Cortex of kidney (tissue), 1 donor: ENCODE measurements at places on chromosomes 16 and 17.

DNA sequence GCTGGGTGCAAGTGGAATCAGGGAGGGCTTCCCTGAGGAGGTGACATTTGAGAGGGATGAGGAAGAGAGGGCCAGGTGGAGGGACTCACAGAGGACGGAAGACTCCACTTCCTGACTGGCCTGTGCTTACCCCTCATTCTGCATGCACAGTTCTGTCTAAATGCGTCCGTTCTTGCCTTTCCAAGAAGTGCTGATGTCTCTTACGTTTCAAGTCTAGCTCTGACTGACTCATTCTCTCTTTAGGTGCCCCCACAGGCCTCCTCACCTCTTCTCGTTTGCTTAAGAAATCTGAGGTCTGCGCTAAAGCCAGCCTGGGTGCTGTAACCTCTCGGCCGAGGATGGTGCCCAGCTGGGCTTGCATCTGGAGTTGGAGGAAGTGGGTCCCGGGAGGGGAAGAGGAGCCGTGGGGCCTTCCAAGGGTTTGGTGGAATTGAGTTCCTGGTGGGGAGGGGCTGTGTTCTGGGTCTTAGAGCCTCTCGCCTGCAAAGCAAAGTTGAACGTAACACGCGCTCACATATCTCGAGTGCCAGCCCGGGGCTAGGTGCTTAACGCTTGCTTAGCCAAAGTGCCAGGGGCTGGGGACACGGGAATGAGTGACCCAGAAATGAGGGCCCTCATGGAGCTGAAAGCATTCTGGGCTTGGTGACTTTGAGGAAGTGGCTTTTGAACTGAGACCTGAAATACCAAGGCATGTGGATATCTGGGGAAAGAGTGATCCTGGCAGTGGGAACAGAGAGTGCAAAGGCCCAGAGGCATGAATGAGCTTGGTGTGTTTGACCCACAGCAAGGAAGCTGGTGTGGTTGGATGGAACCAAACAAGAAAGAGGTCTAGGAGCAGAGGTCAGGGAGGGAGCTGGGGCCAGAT is 4.8 kb downstream of the IL4R start:
- DNase-seq = no peak

- DNase-seq = no peak
Measured at GRCh38 chr17:42017866-42018200, 594 bp upstream of the DNAJC7 start.

DNA sequence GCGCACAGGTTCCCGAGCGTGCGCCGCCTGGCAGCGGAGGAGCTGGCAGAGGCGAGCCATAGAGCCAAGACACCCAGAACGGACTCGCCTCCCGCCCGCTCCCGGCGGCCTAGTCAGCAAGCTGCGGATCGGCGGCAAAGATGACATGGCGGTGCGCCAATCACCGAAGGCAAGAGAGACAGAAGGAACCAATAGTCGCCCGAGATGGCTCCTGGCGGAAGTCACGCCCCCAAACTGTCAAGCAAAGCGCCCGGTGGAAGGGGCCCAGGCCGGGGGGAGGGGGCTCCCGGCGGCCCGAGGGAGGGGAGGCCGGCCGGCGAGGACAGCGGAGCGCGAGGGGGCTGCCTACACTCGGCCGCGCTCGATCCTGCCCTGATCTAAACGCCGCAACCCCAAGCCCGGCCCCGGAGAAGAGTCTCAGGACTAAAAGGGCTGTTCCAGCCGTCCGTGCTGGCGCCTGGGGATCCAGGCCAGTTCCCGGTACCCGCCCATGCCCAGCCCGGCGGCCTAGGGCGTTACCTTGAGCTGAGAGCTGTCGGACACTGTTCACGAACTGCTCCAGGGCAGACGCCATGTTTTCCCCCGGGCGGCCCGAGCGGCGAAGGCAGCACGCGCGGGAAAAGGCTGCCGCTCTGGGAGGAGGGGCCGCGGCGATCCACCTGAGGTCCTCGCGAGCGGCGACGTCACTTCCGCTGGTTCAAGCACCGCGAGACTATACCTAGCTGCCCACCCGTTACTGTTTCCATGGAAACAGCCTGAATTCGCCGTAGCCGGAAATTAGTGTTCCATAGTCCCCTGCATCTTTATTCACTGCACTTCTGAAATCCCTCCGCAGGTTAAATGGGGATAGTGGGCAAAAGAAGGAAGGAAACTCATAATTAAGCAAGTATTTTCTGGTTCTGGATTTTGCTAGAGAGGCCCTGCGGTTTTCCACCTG is at the start of gene COPS3:
COPS3 (minus strand) TSS at position 634 of the 937 bp plus-strand sequence; CDS start at position 574, 60 bp downstream.
- peak; percentile 83 for DNase-seq

DNA sequence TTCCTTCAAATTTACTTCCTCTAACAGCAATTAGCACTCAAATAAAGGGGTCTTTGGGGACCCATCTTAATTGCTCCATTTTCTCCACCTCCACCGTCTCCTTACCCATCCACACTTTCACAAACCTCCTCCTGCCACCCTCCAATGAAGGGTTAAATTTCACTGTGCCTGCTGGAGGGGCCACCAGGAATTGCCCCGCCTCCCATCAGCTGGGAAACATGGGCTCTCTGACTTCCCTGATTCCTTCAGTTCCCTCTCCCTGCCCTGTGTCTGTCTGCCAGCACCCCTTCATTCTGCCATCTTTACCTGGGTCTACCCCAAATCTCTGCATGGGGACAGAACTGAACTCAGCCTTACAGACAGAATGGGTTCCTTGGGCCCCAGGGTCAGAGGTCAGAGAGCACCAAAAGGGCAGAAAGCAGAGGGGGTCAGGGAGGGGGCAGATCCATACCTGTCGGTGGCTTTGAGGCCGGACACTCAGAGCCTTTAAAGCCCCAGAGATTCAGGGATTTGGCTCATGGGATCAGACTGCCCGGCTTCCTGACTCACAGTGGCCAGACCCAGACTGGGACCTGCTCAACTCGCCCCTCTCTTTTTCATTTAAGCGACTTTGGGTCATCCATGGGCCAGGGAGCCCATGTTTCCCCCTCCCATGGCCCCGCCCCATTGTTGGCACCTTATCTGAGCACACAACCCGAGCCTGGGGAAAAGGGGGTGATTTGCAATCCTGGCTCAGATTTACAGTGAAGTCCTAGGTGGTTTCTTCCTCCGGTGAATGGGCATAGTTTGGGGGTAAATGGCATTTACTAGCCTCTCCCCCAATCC is 17.6 kb upstream of the SP2 start:
- no peak for DNase-seq

DNA sequence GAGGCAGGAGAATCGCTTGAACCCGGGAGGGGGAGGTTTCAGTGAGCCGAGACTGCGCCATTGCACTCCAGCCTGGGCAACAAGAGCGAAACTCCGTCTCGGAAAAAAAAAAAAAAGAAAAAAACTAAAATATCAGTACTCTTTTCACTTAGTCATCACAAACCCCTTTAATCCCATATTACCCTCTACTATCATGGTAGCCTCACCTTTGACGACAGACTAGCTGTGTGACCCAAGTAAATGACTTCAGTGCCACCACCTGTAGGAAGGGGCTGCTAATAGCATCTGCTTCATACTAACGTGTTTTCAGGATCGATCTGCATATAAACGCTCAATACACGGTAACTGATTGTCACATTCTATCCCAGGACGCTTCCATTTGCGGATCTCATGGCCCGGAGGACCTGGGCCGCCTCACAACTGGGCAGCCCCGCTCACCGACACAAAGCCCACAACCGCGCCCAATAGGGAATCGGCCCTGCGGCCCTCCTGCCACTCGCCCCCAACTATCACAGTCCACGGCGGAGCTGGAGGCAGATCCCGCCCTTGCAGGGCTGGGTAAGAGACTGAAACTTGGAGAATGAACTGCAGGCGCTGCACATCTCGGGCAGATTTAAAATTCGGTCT is 1.1 kb upstream of the ZNF263 start:
- DNase-seq = no peak

GRCh38 chr17:56697190-56697589 is 103.7 kb downstream of the NOG start:
- DNase-seq = no peak

GRCh38 chr17:45051060-45051719 is at the start of gene DCAKD:
DCAKD (minus strand) TSS chr17:45051632; CDS start chr17:45034885, 16,747 bp downstream.
- no peak for DNase-seq

GRCh38 chr16:88781140-88782077 is 3.6 kb downstream of the PIEZO1 start:
- no peak for DNase-seq

DNA sequence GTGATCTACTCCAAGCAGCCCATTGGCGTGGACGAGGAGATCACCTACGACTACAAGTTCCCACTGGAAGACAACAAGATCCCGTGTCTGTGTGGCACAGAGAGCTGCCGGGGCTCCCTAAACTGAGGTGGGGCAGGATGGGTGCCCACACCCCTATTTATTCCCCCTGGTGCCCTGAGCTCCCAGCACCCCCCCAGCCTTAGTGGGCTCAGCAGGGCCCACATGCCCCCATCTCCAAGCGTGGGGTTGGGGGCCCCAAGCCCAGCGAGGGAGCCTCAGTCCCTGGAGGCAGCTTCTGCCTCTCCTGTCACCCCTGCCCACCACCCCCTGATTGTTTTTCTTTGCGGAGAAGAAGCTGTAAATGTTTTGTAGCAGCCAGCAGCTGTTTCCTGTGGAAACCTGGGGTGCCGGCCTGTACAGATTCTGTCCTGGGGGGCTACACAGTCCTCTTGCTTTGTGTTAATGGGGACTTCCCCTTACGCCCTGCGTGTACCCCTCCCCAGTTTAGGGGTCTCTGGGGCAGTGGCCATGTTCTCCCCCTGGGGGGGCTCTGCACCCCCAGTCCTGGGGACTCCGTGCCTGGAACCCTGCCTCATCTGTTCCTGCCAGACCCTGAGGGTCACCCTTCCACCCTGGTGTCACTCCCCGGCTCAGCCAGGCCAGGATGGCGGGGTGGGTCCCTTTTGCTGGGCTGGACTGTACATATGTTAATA is 953 bp upstream of the HSD3B7 start:
- DNase-seq = no peak

- DNase-seq = no peak
Measured at GRCh38 chr16:14527411-14528044, 102.5 kb downstream of the PARN start.

- no peak for DNase-seq
Measured at GRCh38 chr17:61323909-61324868, 75.5 kb upstream of the TBX2 start.

DNA sequence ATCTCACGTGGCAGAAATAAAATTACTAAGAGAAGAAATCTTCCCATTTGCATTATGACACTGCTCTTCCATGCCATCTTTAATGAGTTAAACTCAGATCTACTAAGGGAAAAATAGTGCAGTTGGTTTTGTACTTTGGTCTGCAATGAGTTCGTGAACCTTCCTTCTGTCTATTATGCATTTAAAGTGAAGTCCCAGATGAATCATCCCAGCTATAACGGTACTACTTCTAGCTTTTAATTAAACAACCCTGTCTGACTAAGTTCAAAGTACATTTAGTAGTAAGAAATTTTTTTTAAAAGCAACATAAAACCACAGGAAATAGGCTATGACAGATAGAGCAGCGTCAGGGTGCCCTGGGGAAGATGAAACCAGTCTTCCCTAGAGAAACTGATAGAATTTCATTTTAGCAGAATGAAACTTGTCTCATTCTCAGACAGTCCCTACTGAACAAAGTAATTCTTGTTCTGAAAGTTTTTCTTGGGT is 1.8 kb downstream of the TMIGD1 start:
- no peak for DNase-seq

GRCh38 chr17:68706356-68706920 is 105.3 kb upstream of the FAM20A start:
- DNase-seq = no peak

- DNase-seq = no peak
Measured at GRCh38 chr17:6683730-6684459, 29.3 kb downstream of the SLC13A5 start.

DNA sequence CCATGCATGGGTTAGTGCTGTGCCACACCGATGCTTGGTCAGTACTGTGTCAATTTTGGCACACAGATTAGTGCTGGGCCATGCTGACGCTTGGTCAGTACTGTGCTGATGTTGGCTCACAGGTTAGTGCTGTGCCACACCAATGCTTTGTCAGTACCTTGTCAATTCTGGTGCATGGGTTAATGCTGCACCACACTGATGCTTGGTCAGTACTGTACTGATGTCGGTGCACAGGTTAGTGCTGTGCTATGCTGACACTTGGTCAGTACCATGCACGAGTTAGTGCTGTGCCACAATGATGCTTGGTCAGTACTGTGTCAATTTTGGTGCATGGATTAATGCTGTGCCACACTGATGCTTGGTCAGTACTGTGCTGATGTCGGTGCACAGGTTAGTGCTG is 103.0 kb downstream of the NPIPB11 start:
- no peak for DNase-seq

DNA sequence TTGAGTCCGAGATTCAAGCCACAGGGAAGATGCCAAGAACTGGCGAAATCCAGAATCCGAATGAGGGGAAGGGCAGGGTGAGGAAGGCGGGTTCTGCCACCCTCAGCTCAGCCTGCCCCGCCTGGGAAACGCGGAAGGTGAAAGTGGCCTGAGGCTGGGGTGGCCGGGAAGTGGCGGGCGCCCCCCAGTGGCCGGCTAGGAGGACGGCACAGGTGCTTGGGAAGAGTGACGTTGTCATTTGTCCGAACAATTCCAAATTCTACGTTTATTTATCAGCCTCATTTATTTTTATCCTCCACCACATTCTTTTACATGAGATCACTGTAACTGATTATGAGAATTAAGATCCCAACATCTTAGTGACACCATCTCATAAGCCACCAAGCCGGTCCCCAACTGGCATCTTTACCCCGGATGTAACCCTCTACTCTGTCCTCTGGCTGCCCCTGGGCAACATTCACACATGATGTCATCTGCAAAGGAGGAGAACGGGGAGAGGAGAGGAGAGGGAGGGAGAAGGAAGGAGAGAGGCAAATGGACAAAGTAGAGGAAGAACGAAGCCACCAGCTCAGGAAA is 21.3 kb downstream of the SRCIN1 start:
- DNase-seq = no peak

DNA sequence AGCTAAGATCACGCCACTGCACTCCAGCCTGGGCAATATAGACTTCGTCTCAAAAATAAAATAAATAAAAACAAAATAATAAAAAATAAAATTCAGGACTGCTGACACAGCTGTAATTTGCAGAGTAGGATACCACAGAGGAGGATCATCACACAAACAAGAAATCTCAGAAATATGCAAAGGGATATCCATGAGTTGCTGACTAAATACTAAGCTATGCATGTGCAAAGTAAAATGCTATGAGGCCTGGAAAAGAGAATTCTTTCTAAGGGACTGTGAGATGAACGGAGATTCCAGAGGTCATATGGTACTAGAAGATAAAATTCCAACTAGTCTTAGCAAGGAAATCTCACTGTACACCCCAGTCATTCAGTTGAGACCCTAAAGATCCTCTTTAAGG is 74.8 kb downstream of the SLC39A11 start:
- DNase-seq = no peak
